ENCODE measurements at places on chromosomes 16 and 17. TPM values are rescaled to one million over a fixed set of nuclear protein-coding genes. Genes with fewer than 3 reads are reported as not detected.

The GSG1L gene
- total RNA-seq: 1.6 TPM

The SHISA9 gene
- 33.5 TPM for total RNA-seq

The ATP2C2 gene
- 15.0 TPM for total RNA-seq

The LONP2 gene
- 80.8 TPM for total RNA-seq

The CDH15 gene
- not detected for total RNA-seq

The CMTM1 gene
- 4.4 TPM for total RNA-seq

The CFAP97D1 gene
- total RNA-seq: not detected

The DYNC1LI2 gene
- 220 TPM for total RNA-seq

The SSTR5 gene
- not detected for total RNA-seq

The PRM3 gene
- total RNA-seq: not detected

The TEKT1 gene
- 1.3 TPM for total RNA-seq

The SEC14L5 gene
- 0.94 TPM for total RNA-seq

The PRSS36 gene
- total RNA-seq: 0.31 TPM

The MYO15B gene
- total RNA-seq: 59.5 TPM

The CCL14 gene
- total RNA-seq: not detected

The NPIPA8 gene
- 5.6 TPM for total RNA-seq

The PIK3R6 gene
- 0.94 TPM for total RNA-seq

The PRSS27 gene
- total RNA-seq: 6.3 TPM

The CRYBA1 gene
- total RNA-seq: not detected

The PTX4 gene
- not detected for total RNA-seq

The EMP2 gene
- total RNA-seq: 3.1 TPM

The TRPV3 gene
- 0.94 TPM for total RNA-seq

The SLC2A4 gene
- total RNA-seq: not detected

The SCN4A gene
- not detected for total RNA-seq

The TPSAB1 gene
- total RNA-seq: not detected

The NEUROD2 gene
- 116 TPM for total RNA-seq

The PYY gene
- not detected for total RNA-seq

The TVP23A gene
- total RNA-seq: 31.9 TPM

The CACNG5 gene
- total RNA-seq: 0.63 TPM

The KRTAP4-4 gene
- not detected for total RNA-seq

The SLC52A1 gene
- not detected for total RNA-seq

Data from parietal lobe (tissue), 2 donors.